Subcutaneous adipose tissue (tissue), 4 donors: ENCODE measurements at places on chromosomes 7 and 10. TPM values are rescaled to one million over a fixed set of nuclear protein-coding genes. Genes with fewer than 3 reads are reported as not detected.

Gene STMP1
- 18.7 TPM for total RNA-seq

Gene CRYGN
- total RNA-seq: not detected

Gene AKR1C3
- total RNA-seq: 181 TPM

Gene ADIRF
- total RNA-seq: 1,405 TPM

Gene SKAP2
- 27.5 TPM for total RNA-seq

Gene CFAP69
- 16.5 TPM for total RNA-seq

Gene CPEB3
- total RNA-seq: 6.6 TPM

Gene KCND2
- 8.0 TPM for total RNA-seq

Gene JAKMIP3
- total RNA-seq: 0.44 TPM

Gene PIP
- total RNA-seq: not detected

Gene ASAH2
- 0.34 TPM for total RNA-seq

Gene CHAT
- not detected for total RNA-seq

Gene HOXA9
- 9.2 TPM for total RNA-seq

Gene CAV1
- total RNA-seq: 506 TPM

Gene NPY4R
- total RNA-seq: not detected

Gene PITX3
- not detected for total RNA-seq

Gene EPHB6
- 11.4 TPM for total RNA-seq

Gene HGF
- total RNA-seq: 2.1 TPM

Gene URGCP
- total RNA-seq: 16.7 TPM

Gene FAM24B
- total RNA-seq: 1.5 TPM

Gene KIAA1217
- total RNA-seq: 20.9 TPM

Gene SYT15
- total RNA-seq: 1.2 TPM

Gene SNX13
- total RNA-seq: 94.9 TPM

Gene OPALIN
- not detected for total RNA-seq
